Stimulated activated CD4-positive, alpha-beta T cell treated with anti-CD3 and anti-CD28 coated beads, Interleukin-1b, Interleukin-23, amount 100 ng/mL, for 1 hour (primary cell): ENCODE measurements at places on chromosomes 3 and 15.

GRCh38 chr15:88908697-88909621 is 4.2 kb downstream of the MFGE8 start:
- DNase-seq: no peak

DNA sequence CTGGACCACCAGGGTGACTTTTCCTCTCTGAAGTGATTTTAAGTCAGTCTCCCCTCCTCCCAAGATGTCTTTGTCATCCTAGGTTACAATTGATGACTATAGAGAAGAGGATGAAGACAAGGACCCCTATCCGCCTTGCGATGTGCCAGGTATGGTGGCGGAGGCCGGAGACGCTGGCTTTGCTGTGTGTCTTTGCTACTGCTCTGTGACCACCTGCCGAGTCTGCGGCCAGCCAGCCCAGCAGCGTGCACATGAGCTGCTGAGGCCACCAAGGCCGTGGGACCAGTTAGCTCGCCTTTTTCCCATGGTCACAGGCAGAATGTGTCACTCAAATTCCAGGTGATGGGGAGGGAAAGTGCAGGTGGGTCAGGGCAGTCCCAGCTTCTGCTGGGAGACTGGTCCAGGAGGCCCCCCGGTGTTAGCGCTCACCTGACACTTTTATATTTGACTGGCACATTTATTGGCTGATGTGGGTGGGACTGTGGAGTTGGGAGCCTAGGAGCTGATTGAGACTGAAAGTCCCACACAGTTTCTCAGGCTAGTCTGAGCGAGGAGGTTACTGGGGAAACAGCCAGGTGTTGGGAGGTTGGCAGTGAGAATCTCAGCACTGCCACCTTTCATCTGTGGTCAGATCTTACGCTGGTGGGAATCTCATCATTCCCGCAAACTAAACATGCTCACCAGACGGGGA is 114.1 kb downstream of the CHDH start:
- no peak for DNase-seq

GRCh38 chr3:77039606-77040171 is at the start of gene ROBO2:
TSS of gene ROBO2 (plus strand) at chr3:77040099. CDS start at chr3:77040786, 687 bp downstream.
- no peak for DNase-seq

- DNase-seq: no peak
Measured at GRCh38 chr3:50251220-50251619, 15.2 kb downstream of the GNAI2 start.

- no peak for DNase-seq
Measured at GRCh38 chr15:55791551-55792400, 48.8 kb upstream of the PRTG start.

GRCh38 chr15:76962337-76963013 is 30.9 kb downstream of the RCN2 start:
- DNase-seq: no peak

GRCh38 chr3:169863458-169863899 is 6.3 kb downstream of the LRRC31 start:
- peak; percentile 34 for DNase-seq

DNA sequence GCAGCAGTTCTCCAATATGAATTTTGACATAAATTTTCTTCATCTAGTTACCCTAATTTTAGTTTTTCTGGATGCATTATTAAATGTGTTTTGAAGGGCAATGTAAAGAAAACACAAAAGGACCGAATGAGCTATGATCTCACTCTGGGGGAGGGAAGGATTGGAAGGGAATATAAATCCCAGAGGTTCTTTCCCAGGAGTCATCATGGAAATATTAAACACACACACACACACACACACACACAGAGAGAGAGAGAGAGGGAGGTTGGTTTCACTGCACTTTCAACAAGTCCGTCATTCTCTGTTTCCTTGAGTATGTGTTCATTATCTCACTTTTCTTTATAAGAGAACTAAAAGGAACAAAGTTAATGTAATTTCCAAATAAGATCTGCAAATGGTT is 70.7 kb upstream of the DCBLD2 start:
- no peak for DNase-seq

DNA sequence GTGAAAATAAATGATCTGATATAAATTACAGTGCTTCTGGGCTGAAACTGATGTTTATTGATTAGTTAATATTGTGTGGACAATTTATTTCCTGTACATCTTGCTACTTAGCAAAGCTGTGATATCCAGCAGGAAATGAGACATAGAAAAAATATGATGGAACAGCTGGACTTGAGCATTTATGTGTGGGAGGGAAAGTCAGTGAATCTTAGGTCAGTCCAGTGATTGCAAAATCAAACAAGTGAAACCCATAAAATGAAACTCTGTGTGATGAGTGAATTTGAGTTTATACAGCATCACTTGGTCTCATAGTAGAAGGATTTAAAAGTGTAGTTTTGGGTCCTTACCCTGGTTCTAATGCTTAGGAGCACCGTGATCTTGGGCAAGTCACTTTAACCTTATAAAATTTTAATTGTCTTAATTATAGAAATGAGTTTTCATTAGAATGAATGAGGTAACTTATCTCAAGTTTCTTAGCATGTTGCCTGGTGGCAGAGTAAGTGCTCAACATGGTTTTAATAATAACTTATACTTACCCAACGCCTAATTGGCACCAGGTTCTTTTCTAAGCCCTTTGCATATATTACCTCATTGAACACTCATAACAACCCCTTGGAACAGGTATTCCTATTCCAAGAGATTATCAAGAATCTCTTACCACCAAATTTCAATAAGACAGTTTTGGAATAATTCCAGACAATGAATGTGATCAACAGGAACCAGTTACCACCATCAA is 194.6 kb downstream of the ADAMTSL3 start:
- DNase-seq: no peak

GRCh38 chr3:118525077-118525476 is 509.6 kb downstream of the IGSF11 start:
- no peak for DNase-seq

DNA sequence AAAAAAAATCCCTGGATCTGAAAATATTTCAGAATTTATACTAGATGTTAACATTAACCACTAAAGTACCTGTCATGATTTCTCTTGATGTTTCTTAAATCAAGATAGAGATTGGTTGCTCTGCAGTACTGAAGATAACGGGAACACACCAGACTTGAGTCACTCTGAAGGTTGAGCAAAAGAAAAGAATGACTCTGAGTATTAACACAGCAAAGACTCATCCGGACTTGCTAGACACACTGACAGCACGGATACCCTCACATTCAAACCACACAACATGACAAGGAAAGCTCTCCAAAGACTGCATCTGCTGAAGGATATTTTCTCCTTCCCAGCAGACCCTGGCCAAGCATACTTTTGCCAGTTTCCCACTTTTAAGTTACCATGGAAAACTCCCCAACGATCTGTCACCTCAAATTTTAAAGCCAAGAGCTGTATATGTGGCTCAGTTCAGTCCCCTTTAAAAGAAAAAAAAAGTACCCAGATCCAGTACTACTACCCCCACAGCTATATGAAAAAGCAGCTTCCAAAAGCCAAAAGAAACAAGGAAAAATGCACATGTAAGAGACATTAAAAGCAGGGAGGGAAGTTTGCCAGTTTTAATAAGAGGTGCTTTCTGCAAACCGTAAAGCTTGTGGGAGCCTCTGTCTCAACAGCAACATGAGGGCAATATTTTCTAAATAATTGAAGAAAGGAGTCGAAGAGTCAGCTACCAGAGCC is 8.3 kb downstream of the EOGT start:
- DNase-seq: no peak

DNA sequence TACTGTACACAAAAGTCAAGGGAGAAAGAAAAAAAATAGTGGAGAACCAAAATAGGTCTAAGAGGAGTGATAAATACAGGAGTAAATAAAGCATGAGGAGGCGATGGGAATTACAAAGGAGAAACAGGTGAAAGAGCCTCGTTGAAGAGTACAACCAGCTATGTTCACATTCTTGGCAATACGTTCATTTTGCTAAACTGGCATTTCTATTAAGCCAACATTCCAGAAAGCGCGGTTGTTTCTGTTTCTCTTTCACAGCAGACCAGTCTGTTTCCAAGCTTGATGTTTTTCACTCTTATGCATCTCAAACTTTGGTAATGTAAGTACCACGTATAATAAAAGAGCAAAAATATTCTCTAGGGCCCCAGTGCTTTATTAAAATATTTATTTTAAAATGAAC is 74.5 kb downstream of the NSUN3 start:
- DNase-seq: no peak

DNA sequence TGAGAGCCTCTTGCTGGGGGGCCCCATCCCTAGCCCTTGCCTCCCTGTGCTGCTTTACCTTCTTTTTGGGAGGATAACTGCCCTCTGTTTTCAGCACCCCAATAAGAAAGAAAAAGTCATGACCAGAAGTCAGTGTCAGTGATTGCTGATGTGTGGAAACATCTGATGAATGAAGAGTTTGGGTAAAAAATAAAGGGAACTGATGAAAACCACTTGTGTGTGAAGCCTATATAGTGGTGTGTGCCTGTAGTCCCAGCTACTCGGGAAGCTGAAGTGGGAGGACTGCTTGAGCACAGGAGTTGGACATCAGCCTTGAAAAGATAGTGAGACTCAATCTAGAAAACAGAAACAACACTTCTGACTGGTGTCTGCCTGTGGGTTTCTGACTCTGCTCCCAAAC is 9.8 kb upstream of the CELSR3 start:
- DNase-seq: no peak

- no peak for DNase-seq
Measured at GRCh38 chr3:133328373-133328772, 71.5 kb upstream of the BFSP2 start.

DNA sequence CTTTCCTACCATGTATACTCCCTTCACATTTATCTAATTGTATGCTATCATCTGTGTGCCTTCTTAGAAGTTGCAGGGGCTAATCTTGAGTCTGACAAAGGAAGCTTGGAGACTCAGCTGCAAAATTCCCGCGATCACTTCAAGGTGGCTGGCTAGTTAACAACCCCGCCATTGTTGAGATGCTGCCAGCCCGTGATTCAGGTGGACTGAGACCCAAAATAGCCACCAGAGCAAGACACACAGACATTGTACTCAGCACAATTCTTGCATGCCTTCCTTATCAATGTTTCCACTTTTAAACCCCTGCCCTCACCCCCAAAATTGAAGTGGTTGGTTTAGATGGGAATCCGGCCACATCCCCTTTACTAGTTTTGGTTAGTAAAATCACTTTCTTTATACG is 225.8 kb upstream of the ZNF717 start:
- DNase-seq: no peak

- no peak for DNase-seq
Measured at GRCh38 chr3:26574766-26575165, 47.8 kb upstream of the LRRC3B start.
